ENCODE measurements at places on chromosomes 3 and 15.

DNA sequence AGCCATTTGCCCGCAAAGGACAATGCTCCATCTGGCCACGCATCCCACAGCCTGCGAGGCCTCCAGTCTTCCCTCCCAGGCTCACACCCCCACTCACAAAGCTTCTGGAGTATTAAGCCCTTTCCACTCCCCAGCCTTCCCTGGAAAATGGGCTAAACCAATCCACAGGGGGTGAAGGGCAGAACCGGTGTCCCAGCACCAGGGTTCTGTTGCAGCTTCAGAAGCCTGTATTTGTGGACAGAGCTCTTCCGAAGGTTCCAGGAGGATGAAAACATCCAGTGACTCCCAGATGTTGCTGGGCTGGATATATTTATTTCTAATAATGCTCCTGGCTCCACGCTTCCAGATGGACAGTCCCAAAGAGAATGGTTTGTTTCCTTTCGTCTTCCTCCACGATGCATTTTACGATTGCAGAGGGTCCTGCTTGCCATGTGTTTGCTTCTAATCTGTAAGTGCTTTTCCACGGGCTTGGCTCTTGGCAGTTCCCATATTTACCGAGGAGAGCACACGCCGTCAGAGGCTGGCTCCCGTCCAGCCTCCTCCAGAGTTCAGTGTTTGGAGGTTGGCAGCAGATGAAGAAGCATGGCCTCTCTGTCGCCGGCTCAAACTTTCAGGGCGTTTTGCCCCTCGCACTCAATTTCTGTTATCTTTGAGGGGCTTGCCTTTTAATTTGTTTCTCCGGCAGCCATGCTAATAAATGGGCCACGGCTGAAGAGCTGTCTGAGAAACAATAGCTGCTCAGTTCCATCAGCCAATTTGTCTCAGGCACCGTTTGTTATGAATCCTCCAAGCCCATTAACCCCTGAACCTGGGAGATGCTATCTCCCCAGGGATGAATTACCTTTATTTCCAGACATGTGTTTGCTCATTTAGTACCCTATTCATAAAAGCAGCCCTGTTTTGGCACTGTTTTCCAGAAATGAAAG is 367.9 kb upstream of the PROK2 start:
- DNase-seq: no peak

DNA sequence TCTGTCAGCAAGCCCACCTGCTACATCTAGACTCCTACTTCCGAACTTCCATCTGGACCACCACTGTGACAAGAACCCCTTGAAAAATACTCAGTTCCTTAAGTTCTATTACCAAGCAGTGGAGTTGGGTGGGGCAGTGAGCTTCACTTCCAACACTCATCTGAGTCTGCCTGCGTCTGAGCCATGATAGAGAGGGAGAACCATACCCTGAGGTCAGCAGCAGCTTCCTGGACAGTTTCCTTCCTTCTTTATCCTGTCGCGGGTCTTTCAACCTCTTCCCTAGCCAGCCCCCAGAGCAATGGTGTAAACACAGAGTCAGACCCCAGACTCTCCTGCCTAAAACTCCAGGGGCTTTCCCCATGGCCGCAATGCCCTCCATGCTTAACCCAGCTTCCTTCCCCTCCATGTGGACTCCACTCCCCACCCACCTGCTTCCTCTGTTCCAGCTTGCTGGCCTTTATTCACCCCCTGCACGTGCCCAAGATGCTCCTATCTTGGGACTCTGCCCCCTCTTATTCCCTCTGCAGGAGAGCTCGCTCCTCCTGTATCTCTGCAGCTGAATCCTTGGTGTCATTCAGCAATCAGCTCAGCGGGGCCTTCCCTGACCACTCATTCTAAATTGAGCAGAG is 211.2 kb downstream of the SHQ1 start:
- no peak for DNase-seq

DNA sequence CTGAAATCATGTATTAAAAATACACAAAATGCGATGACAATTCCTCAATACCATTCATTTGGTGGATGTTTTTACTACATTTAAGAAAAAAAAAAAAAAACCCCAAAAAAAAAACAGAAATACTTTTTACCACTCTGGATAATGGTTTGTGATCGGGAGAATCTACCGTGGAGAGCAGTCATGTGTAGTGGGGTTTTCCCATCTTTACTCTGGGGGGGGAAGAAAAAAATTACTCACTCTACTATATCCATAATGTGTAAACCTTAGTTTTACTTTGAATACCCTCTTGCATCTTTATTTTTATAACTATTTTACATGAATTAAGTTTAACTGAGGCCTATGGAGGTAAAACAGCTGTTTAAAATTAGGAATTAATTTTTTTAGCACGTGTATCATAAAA is 83.3 kb downstream of the ANKRD28 start:
- DNase-seq: no peak

GRCh38 chr3:38127611-38128302 is 9.2 kb downstream of the ACAA1 start:
- DNase-seq: no peak

DNA sequence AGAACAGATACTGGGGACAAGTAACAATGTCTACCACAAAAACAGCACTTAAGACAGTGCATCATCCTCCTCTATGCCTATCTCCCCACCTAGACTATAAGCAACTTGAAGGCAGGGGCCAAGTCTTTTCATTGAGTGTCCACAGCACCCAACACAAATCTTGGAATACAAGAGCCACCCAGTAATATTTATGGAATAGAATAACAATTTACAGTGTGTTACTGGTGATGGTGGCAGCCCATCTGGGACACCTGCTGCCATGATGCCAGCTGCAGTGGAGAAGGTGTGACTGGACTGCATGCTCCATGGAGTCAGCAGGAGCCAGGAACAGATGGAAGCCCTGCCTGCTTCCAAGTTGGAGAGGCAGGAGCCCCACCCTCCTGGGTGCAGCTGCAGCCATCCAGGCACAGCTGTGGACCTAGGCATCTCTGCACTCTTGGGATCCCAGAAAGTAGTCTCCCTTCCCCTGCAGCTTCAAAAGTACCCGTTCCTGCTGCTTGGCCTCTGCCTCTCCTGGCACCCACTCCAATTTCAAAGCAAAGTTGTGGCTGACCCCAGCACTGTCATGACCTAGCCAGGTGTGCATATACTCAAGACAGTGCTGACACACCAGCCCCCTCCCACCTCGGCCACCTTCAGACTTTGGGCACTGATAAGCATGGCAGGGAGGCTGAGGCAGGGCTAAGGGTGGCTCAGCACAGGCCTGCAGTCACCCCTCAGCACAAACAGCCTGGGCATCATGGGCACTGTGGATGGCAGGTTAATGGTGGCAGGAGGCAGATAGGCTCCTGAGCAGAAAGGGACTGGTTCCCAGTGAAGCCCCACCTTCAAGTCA is 94.5 kb downstream of the TPRA1 start:
- DNase-seq: no peak

- no peak for DNase-seq
Observed at GRCh38 chr3:190902292-190902691, 39.8 kb upstream of the GMNC start.

GRCh38 chr3:179671309-179671708 is 18.5 kb downstream of the USP13 start:
- no peak for DNase-seq

GRCh38 chr15:81052046-81052445 is 51.3 kb downstream of the TLNRD1 start:
- no peak for DNase-seq

DNA sequence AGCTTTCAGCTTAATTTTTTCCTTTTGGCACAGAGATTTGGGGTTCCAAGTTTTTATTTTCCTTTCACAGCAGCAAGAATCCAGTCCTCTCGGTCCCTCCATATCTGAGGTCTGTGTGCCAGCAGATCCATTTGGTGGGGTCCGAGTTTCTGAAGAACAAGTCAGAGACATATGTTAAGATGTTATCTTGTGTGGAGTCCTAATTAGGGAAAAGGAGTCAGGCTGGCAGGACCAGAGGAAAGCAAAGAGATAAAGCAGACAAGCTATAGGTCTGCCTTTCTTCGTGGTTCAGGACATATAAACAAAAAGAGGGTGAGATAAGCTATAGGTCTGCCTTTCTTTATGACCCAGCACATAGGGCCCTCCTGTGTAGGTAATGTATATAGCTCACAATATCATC is 54.9 kb downstream of the TMED3 start:
- DNase-seq: no peak

GRCh38 chr3:133881939-133882825 is 13.5 kb downstream of the RAB6B start:
- no peak for DNase-seq

DNA sequence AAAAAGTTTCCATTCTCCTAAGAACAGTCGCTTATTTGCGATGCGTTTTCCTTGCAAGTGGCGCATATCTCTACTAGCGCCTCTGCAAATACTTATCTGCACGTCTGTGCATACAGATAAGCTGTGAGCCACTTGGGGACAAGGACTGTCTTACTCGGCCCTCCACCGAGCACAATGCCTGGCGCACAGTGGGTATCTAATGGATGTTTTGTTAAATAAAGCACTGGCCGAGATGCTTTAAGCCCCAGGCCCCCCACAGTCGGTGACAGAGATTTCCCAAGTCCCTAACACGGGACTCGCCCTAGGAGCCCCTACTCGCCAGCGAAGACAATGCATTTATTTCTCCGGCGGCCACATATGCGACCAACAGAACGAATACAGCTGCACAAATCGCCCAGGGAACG is 503 bp downstream of the HLTF start:
- no peak for DNase-seq

DNA sequence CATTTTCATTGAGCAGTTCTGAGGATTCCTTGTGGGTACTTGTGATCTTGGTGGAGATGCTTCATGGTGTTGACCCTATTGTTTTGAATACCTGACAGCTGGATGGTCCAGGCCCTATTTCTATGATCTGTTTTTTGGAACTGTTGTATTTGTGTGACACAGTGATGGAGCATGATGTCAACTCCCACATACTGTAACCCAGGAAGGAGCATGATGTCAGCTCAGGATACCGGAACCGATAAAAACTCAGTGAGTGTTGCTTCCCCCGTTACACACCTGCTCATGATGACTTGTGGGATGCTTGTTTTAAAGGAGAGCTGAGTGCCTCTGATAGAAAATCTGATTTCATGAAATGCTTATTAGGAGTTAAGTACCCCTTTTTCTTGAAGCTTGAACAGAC is 45.1 kb downstream of the ZBTB38 start:
- no peak for DNase-seq

DNA sequence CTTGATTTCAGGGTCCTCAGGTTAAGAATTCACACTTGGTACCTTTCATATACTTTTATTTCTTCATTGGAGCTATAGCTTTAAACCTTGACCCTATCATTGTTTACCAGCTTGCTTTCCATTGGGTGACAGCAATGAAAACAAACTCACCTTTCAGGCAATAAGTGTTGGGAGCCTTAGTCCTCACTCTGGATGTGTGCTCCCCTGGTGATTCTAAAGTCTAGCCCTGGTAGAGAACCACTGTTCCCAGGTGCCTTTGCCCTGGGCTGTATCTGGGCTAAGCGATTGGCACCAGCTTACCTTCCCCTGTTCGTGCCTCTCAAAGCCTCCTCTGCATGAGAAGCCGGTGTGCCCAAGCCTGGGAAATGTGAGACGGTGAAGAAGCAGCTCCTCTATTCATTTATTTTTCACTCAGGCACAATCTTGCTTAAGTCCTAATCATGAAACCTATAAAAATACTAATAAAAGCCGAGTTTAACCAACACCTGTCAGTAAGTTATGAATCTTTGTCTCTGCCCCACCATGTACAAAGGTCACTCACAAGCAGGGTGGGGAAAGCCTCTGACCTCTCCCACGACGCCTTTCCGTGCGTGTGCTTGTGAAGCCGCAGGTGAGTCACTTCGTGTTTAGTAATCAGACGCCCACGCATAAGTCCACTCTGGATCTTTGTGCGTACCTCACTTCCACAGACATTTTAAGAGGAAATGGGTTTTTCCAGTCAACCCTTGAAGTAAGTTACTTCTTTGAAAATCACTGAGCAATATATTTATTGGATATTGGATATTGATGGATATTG is 12.8 kb upstream of the ARRDC4 start:
- DNase-seq: no peak

DNA sequence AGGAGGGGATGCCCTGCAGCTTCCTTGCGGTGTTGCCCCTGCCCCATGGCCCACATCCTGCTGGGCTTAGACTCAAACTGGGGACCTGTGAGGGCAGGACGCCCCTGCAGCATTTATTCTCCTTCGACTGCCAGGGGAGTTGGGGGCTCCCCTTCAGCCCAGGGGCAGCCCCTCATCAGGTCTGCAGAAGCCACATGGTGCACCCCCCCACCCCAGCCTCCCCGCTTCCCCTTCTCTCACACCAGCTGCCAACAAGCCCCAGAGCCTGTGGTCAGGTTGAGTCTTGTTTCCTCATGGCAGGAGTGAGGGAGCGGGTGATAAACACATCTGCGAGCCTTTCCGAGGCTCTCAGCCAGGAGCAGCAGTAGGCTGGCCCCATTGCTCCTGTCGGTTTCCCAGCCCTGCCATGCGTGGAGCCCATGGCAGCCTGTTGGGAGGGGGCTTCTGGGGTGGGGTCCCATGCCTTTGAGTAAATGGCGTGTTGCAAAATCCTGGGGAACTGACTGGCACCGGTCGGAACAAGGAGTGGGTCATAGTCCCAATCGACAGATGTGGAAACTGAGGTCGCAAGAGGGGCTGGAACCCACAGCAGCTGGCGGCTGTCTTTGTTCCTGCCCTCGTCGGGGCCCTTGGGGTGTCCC is 27.8 kb downstream of the WNT7A start:
- DNase-seq: no peak

DNA sequence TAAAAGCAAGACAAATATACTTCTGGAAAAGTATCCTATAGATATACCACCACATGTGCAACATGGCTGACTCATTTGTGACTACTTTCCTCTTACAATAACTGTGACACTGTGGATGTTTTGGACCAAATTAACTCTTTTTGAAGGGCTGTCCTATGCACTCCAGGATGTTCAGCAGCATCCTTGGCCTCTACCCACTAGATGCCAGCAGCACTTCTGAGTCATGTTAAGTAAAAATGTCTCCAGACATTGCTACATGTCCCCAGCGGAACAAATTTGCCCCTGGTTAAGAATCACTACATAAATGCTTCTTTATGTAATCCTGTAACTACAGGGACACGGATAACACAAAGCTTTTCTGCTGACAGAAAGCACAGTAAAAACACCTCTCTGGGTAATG is 32.0 kb downstream of the RUVBL1 start:
- DNase-seq: no peak

DNA sequence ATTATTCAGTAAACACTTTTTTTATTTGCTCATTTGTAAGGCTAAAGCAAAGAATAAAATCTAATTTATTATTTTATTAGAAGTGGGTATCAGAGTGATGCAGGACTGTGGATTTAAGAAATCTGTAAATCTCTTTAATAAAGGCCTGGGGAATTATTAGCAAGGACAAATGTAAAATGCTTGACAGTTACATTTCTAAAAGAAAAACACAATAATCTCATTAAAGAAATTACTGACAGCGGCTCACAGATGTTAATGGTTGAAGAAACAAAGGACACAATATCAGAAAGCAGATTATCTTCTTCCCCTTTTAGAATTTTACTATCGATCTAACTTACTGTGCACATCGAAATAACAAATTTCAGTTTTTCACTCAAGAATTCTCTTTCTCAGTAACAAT is 262.1 kb upstream of the MEIS2 start:
- no peak for DNase-seq

DNA sequence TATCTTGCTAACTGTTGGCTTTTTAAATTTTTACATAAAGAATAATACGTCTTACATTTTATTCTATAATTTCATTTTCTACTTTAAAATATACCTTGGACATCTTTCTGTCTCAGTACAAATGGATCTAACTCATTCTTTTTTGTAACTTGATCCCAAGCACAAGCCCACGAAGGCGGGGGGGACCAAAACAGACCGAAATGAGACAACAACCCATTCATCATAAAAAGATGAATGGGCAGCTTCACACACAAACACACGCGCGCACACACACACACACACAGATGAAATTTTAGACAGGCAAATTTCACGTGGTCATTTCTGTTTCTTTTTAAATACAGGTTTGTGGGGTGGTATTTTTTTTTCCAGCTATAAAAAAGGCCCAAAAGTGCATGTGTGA is 271.3 kb upstream of the TOPAZ1 start:
- no peak for DNase-seq
